ENCODE measurements at places on chromosomes 5 and 9.

DNA sequence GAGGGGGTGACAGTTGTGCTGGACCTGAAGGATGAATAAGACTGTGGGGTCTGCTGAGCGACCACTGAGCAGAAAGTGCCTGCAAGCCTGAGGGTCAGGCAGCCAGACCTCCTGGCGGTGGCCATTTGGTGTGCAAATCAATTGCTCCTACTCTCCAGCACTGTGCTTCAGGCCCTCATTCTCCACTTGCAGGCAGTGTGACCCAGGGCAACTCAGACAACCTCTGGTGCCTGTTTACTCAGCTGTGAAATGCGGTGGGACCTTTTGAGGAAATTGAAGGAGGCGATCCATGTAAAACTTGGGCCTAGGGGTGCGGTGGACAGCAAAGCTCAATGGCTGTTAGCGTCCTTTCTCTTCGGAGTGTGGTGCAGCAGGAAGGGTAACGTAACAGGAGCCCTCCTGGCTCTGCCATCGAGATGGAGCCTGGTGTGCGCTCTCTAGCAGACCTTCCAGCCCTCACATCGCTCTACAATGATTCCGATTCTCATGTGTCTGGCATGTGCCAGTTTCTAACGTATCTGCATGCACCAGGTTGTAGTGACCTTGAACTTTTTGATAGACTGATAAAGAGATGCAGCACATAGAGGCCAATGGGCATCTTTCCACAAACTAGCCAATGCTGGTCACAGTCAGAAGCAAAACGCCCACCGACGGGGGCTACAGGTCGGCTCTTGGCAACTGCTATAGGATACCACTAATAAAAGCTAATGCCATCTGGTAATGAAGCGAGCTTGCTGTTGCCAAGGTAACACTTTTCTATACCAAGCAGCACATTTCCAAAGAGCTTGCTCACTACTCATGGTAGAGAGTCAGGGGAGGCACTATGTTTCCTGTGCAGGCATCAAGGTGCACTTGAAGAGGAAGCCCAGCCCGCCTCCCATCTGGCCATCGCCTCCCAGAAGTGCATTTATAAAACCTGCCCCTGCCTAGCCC is 159.7 kb upstream of the RAPGEF1 start:
- DNase-seq = no peak

DNA sequence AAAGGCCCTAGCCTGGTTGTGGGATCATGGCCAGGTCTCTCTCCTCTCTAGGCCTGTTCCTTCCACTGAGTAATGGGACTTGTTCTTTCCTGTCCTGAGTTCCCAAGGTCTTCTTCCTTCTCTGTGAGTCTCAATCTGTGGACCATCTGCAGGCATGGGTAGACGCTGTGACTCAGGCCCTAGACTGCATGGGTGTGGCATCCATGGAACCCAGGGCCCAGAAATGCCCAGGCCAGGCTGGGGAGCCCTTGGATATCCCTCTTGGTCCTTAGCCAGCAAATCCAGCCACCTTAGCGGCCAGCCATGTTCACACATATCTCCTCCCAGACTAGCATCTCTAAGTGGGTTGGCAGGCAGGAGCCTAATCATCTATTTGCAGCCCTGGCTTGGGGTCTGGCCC is 2.3 kb upstream of the ACSL6 start:
- DNase-seq = no peak

- no peak for DNase-seq
Observed at GRCh38 chr9:126999315-127000068, 84.9 kb downstream of the RALGPS1 start.

GRCh38 chr5:151598984-151599383 is 7.9 kb upstream of the FAT2 start:
- no peak for DNase-seq

DNA sequence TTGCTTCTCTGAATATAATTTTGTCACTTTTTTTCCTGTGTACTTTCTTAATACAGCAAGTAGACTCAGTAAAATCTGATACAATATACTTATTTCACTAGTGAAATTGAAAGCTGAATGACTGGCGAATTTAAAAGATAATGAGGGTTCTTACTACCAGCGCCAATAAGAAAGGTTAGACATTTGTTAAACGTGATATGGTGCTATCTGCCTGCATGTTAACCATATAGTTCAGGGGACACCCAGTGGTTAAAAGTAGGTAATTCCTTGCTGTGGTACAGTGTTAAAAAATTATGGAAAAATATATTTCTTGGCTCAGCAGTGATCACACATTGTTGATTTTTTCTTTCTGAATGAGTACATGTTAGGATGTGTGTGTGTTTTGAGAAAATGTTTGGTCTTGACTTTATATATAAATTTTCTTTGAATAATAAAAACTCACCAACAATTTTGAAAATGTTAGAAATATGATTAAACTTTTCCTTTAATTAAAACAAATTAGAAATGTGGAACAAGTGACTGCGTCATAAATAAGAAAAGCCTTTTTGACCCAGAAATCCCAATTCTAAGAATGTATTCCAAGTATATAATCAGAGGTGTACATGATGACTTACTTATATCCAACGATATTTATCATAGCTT is 25.8 kb downstream of the CAST start:
- peak; percentile 31 for DNase-seq

GRCh38 chr5:40499007-40499406 is 180.7 kb upstream of the PTGER4 start:
- DNase-seq = no peak

DNA sequence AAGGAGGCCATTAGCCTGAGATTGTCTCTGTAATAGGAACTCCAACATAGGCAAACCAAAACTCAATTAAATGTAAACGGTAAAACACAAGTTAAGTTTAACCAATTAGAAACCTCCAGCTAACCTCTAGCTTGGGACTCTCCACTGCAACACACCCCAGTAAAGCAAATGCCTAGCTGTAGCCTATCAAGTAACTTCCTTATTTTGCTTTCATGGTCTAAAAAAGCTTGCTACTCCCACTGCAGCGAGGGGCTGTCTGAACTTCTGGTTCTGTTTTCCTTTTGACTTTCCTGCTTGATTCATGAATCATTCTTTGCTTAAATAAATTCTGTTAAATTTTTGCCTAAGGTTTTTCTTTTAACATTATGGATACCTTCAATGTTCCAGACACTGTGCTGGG is 24.4 kb upstream of the C5orf46 start:
- no peak for DNase-seq

DNA sequence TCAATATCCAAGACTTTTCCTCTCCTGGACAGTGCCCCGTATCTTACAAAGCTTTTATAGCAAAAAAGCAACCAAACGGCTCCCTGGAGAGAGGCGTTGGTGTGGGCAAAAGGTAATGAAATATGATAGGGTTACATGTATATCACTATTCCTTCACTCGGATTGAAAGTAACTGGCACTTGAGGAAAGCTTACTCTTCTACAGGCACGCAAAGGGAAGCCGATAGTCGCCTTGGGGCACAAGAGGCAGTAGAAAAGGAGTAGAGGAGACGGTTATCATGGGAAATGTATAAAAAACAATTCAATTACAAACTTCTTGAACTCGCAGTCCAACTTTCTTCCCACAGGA is 1.1 kb downstream of the DIAPH1 start:
- no peak for DNase-seq

GRCh38 chr9:93093127-93093876 is 2.7 kb upstream of the CARD19 start:
- DNase-seq = no peak

- DNase-seq = no peak
Observed at GRCh38 chr5:80411589-80412219, 3.8 kb downstream of the ZFYVE16 start.

DNA sequence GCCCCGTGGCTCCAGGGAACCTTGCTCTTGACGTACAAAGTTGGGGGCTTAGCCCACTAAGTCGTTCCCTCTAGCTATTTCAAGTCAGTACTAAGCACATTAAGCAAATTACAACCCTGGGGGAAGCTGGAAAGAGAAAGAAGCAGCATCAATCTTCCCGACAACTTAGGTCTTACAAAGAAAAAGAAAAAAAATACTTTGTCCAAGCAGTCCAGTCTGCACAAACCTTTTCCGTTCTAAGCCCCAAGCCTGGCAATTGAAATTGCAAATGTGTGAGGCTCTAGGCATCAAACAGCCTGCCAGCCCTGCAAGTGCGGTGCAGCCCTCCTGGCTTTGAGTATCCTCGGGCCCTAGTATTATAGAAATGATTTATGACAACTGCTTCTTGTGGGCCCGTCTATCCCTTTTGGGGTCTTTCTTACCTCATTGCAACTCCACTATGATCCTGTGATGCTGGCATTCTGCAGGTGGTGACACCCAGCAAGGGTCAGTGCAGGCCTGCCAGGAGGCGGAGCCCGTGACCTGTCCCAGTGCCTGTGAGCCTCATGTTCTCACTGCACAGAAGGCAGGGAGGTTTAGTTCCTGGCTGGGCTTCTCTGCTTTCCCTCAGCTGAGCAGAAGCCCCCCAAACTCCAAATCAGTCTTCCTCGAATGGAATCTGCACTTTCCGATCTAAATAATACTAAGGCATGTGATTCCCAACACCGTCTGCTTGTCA is 232.3 kb upstream of the IRX2 start:
- DNase-seq = no peak

- no peak for DNase-seq
Observed at GRCh38 chr5:55052383-55052931, 28.4 kb downstream of the GZMK start.

Data from NCI-H1105 treated with DMSO at 0.1 percent for 48 hours (cell line).